ENCODE measurements at places on chromosomes 1 and 21.
A peak's percentile ranks its signal among the peaks of the same experiment; 100 is the strongest.

- no peak for DNase-seq
Observed at GRCh38 chr1:175268720-175269119, 76.1 kb upstream of the KIAA0040 start.

GRCh38 chr1:220371324-220371723 is 99.1 kb upstream of the RAB3GAP2 start:
- no peak for DNase-seq

DNA sequence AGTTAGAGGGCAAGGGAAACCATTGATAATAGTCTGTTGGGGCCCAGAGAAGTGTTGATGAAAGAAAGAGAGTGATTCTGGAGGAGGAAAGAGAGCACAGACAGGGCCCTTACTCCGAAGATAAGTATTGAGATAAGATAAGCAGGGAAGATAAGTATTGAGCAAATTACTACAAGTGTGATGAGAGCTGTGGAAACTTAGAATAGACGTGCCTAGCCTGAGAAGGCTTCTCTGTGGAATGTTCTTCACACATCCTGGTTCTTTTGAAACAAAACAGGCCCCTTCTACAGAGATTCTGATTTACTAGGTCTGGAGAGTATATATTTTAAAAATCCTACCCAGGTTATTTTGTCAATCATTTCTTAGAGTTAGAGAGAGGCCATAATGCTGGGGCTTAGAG is 26.4 kb downstream of the FNBP1L start:
- DNase-seq, result no peak

- DNase-seq, result no peak
Observed at GRCh38 chr1:51729824-51730301, 113.0 kb downstream of the OSBPL9 start.

- DNase-seq, result no peak
Observed at GRCh38 chr1:15858069-15858670, 10.7 kb downstream of the SPEN start.

GRCh38 chr1:26994020-26994786 is 711 bp downstream of the TRNP1 start:
- peak; percentile 49 for DNase-seq

- DNase-seq, result peak; percentile 73
Observed at GRCh38 chr1:22131875-22132486, 10.9 kb downstream of the WNT4 start.

GRCh38 chr1:5884110-5884509 is 108.1 kb downstream of the NPHP4 start:
- no peak for DNase-seq

GRCh38 chr1:62352387-62352786 is 33.2 kb upstream of the KANK4 start:
- DNase-seq, result no peak

DNA sequence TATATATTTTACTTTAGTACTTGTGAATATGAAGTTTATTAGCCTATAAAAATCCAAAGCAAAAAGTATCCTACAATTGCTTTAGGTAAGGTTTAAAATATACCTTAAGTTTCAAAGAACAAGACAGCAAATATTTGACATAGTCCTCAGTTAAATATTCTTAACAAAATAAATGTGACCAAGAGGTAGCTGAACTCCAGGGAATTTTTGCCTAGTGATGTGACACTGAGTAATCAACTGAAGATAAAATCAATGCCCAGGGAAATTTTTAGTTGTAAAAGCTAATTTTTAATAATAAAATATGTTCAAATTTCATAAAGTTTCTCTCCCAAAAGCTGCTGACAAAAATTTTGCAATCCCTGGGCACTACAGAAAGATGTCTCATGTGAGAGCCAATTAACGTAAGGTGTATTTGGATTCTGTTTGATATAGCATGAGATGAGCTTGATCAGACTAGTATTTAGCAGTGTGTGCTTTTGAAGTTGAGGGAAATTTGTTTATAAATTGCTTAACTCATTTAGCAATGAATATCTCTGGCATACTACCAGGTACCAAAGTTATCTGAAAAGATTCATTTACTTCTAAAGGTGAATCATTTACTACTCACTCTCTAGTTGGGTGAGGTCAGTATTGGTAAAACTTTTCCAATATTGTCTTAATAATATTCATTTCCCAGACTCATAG is 80.2 kb upstream of the PALMD start:
- no peak for DNase-seq

DNA sequence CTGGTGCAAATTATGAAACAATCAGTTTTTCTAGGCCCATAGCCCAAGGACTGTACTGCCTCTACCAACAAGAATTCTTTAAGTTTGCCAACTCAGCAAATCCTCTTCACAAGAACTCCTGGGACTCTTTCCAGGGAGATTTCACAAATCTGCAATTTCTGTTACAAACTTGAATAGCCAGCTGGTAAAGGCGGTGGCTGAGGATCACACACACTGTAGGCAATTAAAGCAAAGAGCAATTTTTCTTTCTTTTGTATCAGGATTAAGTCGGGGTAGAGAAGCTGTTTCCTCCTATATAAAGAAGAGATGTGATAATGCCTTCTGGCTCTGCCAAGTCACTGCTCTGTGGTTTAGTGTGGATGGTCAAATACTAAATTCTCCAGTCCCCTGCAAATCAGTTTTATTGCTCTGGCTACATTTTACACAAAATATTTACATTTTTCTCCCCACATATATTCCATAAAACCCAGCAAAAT is 1.7 kb downstream of the ALDH9A1 start:
- DNase-seq, result no peak

DNA sequence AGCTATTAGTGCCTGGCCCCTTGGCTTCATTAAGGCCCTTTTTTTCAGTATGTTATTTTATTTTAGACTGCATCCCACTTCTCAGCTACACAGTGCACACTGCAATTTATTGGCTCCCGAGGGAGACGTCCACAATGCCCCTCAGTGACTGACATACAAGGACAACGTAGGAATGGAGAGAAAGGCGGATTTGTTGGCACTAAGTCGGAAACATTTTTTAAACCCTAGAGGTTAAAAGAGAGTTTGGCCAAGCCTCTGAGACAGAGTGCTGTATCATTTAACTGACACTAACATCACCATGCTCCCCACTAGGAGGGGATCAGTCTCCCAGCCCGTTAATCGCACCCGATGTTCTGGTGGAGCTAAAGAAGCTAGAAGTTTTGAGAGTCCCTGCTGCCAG is 45.7 kb upstream of the FOXD3 start:
- no peak for DNase-seq

- DNase-seq, result no peak
Observed at GRCh38 chr1:17933971-17934370, 173.6 kb upstream of the IGSF21 start.

DNA sequence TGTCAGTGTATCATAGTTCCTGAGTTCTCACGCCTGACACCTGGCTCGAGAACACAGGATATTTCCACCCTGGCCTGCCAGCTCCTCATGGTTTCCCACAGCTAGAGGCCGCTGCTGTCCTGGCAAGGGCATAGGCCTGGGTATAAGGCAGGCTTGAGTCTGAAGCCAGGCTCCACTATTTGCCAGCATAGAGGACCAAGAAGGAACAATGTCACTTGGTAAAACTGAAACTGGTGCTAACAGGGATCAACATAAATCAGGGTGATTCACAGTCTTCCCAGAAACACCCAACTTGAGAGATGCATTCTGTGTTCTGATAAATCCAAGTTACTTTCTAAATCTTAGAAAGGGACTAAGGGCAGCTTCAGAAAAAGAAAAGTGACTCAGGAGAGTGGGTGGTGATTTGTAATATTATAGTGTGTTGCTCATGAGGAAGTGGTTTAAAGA is 6.9 kb upstream of the S100A2 start:
- peak; percentile 76 for DNase-seq

GRCh38 chr21:40688106-40688864 is 158.7 kb downstream of the DSCAM start:
- DNase-seq, result no peak

GRCh38 chr21:45156459-45156858 is 82.1 kb downstream of the ADARB1 start:
- DNase-seq, result no peak

GRCh38 chr1:197437601-197438000 is 169.5 kb downstream of the CRB1 start:
- no peak for DNase-seq

- no peak for DNase-seq
Observed at GRCh38 chr1:118115567-118116295, 69.3 kb downstream of the SPAG17 start.

DNA sequence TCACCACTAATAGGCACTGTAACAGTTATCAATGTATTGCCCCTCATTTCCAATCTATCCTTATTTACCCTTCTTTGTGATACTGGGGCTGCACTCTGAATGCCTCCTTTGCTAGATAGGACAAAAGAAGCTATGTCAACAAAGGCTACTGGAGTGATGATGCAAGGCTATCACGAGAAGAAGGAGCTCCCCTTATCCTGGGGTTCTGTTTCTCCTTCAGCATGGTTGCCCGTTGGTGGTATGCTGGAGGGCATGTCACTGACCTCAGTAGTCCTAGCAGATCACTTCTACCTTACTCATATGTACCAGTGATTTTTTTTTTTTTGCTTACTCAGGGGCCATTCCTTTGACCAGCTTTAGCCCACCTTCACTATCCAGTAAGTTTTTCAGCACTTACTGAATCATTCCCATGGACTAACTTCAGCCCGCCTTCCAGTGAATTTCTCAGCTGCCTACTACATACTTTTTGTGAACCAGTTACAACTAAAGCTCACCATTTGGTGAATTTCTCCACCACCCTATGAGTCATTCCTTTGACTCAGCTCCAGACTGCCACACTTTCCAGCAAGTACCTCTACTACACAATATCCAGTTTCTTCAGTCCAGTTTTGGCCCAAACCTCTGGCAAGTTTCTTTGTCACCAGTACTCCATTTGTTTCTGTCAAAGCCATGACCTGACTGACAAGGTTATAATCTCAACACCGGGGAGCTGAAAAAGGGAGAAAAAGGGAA is 944.5 kb downstream of the KCNT2 start:
- DNase-seq, result no peak

DNA sequence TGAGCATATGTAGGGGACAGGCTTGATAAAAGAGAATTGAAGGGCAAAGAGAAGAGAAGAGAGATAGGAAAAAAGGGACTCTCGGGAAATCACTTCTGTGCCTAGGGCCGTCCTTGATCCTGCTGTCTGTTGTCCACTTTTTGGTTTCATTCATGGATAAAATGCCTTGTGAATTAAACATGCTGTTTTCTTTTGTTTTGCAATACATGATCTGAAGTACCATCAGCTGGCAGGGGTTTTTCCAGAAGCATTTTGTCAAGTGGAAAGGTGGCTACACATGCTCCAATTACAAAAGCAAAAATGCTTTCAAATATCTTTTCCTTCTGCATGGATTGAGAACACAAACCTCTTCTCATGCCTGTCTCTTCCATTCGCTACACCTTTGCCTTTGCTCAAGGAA is 361.7 kb downstream of the PDE4B start:
- no peak for DNase-seq

DNA sequence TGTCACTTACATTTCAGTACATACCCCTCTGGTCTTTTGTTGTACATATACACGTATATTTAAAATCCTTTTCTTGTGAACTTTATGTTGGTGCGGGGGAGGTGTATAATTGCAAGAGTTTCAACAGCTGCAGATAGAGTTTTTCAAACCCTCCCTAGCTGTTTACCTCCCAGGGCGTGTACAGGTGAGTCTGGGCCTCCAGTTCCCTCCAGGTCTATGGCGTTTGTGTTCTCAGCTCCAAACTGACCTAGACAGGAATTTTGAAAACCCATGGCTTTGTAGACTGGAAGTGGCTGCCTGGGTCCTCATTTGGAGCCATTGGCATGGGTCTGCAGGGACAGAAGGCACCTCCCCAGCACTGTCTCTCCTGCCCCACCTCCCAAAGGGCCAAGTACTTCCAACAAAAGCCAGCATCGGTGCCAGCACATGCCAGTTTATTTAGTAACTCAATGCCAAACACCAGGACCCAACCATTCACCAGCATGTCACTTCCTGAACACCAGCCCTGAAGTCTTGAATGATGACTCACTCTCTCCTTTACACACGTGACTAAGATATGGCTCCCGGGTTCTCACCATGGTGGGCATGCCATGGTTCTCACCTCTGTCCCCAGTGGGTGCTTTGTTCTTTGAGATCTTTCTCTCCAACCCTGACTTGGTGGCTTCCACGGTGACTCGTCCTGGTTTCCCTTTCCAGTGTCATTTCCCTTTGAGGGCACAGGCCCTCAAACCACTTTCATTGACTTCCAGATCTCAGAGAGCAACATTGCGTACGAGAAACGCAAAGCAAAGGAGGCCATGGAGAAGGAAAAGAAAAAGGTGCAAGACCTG is 57.3 kb upstream of the EFHD2 start:
- no peak for DNase-seq

DNA sequence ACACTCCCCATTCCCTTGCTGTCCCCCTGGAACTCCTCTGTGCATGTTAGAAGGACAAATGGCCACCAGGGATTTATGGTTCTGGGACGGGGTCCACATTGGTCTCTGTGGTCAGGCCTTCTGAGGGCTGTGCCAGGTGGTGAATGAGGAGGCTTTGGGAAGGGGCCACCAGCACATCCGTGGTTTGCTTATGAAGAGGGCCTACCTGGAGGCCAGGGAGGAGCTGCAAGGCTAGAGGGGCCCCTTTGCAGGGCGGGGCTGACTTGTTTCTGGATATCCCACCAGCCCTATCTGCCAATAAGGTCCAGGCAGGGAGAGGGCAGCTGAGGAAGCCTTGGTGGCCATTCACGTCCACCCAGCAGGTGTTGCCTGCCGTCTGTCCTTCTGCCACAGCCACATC is 24.9 kb downstream of the KCNA10 start:
- no peak for DNase-seq

GRCh38 chr1:243642936-243643335 is 207.1 kb downstream of the AKT3 start:
- DNase-seq, result no peak

- no peak for DNase-seq
Observed at GRCh38 chr1:161402446-161402845, 34.8 kb upstream of the CFAP126 start.

GRCh38 chr1:227885648-227886502 is 61.9 kb downstream of the WNT9A start:
- peak; percentile 7 for DNase-seq

GRCh38 chr1:205339717-205340116 is 17.0 kb downstream of the KLHDC8A start:
- DNase-seq, result no peak

GRCh38 chr1:188872376-188872775 is 1605.3 kb downstream of the BRINP3 start:
- no peak for DNase-seq

- no peak for DNase-seq
Observed at GRCh38 chr1:173005196-173005864, 45.4 kb downstream of the TNFSF18 start.

DNA sequence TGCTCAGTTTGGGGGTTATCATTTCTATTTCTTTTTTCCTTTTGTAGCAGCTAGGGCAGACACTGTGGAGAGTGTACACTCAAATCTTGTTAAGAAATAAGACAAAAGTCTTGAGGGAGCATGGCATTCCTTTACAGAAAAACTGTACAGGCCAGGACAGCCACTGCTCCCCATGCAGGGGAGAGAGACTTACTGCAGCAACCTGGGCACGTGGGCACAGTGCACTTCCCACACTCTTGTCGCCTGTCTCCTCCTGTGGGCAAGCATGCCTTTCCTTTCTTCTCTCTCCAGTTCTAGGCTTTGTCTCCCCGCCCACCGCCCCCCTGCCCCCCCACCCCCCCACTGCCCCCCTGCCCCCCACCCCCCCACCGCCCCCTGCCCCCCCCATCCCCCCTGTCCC is 51.9 kb downstream of the PHC2 start:
- no peak for DNase-seq
